ENCODE measurements at places on chromosomes 7 and 10.

DNA sequence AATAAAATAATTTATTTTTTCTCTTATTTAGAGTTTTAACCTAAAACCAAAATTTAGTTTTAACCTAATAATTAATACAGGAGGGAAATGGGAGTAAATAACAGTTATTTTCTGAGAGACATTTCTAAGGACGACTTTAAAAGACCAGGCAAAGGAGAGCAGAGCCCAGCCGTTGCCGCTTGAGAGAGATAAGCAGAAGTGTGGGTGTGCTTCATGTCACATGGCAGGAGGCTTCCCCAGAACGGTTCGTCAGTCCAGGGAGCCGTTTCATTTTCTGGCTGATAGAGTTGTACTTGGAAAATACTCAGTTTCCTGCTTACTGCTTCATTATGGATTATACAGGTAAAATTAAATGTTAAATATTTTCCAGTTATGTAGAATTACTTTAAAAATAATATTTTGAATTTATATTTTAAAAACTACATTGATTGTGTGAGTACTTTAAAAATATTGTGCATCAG is 61.4 kb downstream of the ST7 start:
- DNase-seq: no peak

- no peak for DNase-seq
Observed at GRCh38 chr7:32587411-32587948, 92.2 kb downstream of the AVL9 start.

- no peak for DNase-seq
Observed at GRCh38 chr7:32221736-32222135, 151.5 kb upstream of the PDE1C start.

DNA sequence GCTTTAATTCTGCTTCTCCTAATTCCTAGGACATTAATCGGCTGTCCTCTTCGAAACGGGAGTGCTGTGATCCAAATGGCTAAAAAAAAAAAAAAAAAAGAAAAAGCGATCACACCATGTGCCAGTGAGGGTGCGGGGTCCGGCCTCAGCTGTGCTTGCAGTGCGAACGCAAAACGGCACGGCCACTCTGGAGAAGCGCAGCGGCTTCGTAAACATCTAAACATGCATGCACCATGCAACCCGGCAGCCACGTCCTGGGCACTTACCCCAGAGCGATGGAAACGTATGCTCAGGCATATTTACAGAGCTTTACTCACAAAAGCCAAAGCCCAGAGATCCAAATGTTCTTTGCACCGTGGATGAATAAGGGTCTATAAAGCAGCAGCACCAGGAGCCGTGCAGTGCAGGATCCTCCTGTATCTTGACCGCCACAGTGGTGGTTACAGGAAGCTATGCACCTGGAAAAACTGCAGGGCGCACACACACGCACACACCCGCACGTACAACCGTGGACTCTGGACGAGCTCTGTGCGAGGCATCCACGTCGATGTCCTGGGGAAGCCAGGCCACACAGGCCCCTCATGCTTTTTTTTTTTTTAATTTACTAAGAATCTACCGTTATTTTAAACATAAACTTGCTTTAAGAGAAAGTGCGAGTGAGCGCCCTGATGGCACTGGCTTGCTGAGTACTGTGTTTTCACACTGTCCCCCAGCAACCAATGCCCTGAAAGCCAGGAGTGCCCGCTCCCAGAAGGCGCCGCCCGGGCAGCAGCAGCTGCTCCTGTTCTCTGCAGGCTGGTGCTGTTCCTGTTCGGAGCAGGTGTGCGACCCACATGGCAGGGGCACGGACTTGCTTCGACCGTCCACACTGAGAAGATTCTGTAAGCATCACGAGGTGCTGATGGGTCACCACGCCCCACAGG is 25.0 kb downstream of the GPER1 start:
- DNase-seq: no peak

DNA sequence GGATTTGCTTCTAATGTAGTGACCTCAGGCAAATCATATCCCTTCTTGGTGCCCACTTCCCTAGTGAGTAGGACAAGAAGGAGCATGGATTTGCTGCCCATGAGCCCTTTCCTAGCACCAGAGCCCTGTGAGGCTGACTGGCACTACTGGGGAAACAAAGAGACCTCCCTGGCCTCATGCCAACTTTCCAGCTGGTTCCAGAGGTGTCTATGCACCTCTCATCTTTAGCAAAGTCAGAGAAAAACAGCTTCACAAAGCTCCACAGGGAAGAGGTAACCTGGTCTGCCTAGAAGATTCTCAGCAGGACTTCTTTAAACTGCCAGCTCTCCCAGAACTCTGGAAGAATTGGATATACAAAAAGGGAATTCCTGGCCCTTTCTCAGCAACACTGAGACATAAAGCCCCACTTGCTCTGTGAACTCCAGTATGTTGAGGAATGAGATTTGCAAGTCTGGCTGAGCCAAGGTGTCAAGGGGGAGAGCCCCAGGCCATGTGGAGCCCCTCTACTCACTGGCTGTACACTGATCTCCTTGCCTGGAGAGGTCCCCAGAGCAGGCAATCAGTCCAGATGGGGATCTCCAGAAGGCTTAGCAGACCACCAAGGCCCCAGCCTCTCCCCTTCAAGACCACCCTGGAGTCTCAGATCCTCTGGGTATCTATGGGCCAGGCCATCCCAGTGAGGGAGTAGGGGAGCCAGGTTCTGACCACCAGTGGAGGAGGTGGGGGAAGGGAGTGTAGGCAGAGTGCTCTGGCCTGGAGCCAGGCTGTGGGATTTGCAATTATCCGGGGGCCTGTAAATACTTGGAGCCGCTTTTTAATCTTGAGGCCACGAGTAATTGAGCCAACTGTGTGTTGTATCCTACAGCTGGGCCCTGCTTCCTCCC is 24.4 kb upstream of the RBM20 start:
- no peak for DNase-seq
